ENCODE measurements at places on chromosomes 4 and X. TPM values are rescaled to one million over a fixed set of nuclear protein-coding genes. Genes with fewer than 3 reads are reported as not detected.
A peak's percentile ranks its signal among the peaks of the same experiment; 100 is the strongest.

- H3K4me1 ChIP-seq, result peaks cover 2% of the 10 kb centered on the region
- no peaks in the 10 kb centered on the region for H3K36me3 ChIP-seq
- no peak overlapping the region for H3K27ac ChIP-seq
- no peak for DNase-seq
- H3K4me3 ChIP-seq, result no peak overlapping the region
Measured at GRCh38 chr4:3434881-3435685, 6.7 kb upstream of the HGFAC start.

DNA sequence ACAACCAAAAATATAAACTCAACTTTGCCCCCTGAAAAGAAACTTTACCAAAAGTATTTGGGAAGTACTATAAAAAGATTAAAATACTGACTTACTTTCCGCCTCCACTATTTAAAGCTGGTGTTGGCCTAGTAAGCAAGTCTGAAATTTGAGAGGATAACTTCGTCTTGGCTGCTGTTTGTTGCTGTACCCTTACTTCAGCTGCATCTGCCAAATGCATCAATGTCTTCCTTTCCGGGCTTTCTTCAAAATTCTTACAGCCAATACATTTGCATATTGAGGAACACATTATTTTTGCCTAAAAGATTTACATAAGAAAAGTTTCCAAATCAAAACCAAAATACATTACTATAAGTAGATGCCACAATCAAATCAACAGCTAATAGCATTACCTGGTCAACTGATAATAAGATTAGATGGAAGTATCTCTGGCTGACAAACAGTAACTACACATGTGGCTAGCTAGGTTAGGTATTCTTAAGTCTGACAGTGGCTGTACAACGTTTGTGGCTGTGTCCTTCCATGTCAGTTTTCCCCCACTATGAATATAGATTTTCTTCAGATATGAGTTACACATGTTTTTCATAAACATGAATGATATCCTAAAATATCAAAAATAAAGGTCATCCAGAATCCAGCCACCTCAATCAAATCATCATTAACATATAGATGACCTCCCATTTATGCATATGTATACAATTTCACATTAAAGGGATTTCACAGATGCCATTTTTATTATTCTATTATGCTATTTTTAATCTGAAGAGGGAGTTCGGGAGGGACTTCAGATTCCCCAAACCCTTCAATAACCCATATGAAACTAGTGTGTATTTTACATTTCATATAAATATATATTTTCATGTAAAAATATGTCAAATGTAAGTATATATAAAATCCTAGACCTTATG lies 30.6 kb downstream of the THAP9 start:
- H3K4me3 ChIP-seq, result no peak overlapping the region
- peaks cover 7% of the 10 kb centered on the region for H3K4me1 ChIP-seq
- DNase-seq, result no peak
- H3K27ac ChIP-seq, result no peak overlapping the region
- H3K36me3 ChIP-seq, result peaks cover 5% of the 10 kb centered on the region

GRCh38 chrX:18426004-18426320 lies 554 bp downstream of the CDKL5 start:
- no peaks in the 10 kb centered on the region for H3K36me3 ChIP-seq
- peak overlapping the region; percentile 96 for H3K4me3 ChIP-seq
- peaks cover 8% of the 10 kb centered on the region for H3K4me1 ChIP-seq
- H3K27ac ChIP-seq, result peak overlapping the region; percentile 86
- DNase-seq, result no peak

DNA sequence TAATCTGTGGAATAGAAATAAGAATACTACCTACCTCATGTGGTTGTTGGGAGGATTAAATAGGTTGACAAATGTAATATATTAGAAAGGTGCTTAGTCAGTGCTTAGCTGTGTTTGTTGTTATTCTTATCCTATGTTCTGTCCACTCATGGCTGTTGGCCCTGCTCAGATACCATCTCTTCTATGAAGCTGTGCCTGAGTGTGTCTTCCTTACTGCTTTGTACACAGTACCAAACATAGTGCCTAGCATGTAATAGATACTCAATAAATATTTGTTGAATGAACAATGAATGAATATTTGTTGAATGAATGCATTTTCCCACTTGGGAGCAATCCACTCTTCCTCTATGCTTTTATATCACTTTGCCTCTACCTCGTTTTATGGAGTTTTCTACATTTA lies 57.2 kb downstream of the NHS start:
- no peaks in the 10 kb centered on the region for H3K27me3 ChIP-seq
- no peak overlapping the region for H3K27ac ChIP-seq
- H3K4me3 ChIP-seq, result no peak overlapping the region
- no peak for DNase-seq
- H3K4me1 ChIP-seq, result no peaks in the 10 kb centered on the region

- H3K27ac ChIP-seq, result no peak overlapping the region
- peaks cover 19% of the 10 kb centered on the region for H3K27me3 ChIP-seq
- H3K36me3 ChIP-seq, result no peaks in the 10 kb centered on the region
Measured at GRCh38 chr4:121597346-121597934, 99.3 kb downstream of the ANXA5 start.

DNA sequence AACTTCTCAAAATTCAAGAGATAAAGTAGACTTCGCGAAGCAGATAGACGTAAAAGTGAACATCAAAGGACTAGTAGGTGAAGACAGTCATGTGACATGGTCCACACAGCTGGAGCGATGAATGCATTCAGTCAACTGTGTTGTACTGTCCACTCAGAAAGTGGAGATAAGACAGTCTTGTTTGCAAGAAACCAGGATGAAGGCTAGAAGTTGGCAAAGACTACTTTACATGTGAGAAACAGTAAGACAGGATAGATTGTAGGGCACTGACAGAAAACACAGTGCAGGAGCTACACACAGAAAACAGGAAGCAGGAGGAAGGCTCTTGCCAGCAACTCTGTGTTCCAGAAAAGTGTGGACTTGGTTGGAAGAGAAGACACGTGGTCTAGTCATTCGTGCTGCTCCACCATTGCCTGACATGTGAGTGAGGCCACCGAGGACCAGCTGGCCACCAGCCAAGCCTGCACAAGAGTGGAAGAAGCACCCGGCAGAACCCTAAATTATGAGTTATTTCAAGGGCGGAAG lies 78.9 kb downstream of the FAT1 start:
- H3K4me1 ChIP-seq, result peaks cover 3% of the 10 kb centered on the region
- DNase-seq, result no peak
- H3K27me3 ChIP-seq, result peaks cover 6% of the 10 kb centered on the region
- H3K4me3 ChIP-seq, result no peak overlapping the region
- H3K36me3 ChIP-seq, result no peaks in the 10 kb centered on the region

GRCh38 chrX:33415459-33415858 lies 204.1 kb upstream of the DMD start:
- H3K4me1 ChIP-seq, result no peaks in the 10 kb centered on the region
- H3K27ac ChIP-seq, result no peak overlapping the region
- DNase-seq, result no peak
- H3K27me3 ChIP-seq, result no peaks in the 10 kb centered on the region

- H3K36me3 ChIP-seq, result no peaks in the 10 kb centered on the region
- H3K4me1 ChIP-seq, result no peaks in the 10 kb centered on the region
- H3K27me3 ChIP-seq, result no peaks in the 10 kb centered on the region
- no peak for DNase-seq
Measured at GRCh38 chr4:189597341-189597740, 343.3 kb upstream of the FRG1 start.

Gene DMD
- 1.8 TPM for total RNA-seq

Gene SSX4
- not detected for total RNA-seq

Gene PROM1
- total RNA-seq, result not detected
